Stimulated activated CD4-positive, alpha-beta T cell treated with anti-CD3 and anti-CD28 coated beads, Interleukin-2, amount 100 ng/mL, for 4 hours (primary cell): ENCODE measurements at places on chromosomes 1 and 21.

- DNase-seq, result no peak
These were observed 537 bp upstream of the KLHL17 start for GRCh38 chr1:959731-960362.

DNA sequence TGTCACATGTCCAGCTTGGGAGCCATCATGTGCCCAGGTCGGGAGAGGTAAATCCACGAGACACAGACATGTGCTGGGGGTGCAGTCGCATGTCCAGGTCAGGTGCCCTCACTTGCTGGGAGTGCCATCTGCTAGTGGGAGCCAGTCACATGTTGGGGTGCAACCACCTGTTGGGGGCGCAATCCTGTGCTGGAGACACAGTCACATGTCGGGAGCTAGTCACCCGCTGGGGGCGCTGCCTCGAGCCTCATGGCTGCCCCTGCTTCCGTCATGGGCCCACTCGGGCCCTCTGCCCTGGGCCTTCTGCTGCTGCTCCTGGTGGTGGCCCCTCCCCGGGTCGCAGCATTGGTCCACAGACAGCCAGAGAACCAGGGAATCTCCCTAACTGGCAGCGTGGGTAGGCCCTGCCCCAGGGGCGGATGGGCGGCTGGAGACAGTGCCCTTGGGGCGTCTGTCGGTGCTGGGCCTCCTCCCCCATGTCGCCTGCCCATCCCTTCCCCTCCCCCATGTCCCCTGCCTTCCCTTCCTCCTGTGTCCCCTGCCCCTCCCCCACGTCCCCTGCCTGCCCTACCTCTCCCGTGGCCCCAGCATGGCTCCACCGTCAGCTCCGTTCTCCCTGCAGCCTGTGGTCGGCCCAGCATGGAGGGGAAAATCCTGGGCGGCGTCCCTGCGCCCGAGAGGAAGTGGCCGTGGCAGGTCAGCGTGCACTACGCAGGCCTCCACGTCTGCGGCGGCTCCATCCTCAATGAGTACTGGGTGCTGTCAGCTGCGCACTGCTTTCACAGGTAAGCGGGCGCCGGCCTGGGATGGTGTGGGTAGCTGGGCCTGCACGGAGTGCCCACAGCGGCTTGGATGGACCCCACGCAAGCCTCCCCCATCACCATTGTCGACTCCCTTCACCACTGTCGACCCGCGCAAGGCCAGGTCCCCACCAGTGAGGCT lies at the start of gene PRSS38:
Gene PRSS38 (plus strand): TSS at position 208 of the 942 bp plus-strand sequence. CDS start 42 bp downstream, at position 250.
- DNase-seq, result no peak

DNA sequence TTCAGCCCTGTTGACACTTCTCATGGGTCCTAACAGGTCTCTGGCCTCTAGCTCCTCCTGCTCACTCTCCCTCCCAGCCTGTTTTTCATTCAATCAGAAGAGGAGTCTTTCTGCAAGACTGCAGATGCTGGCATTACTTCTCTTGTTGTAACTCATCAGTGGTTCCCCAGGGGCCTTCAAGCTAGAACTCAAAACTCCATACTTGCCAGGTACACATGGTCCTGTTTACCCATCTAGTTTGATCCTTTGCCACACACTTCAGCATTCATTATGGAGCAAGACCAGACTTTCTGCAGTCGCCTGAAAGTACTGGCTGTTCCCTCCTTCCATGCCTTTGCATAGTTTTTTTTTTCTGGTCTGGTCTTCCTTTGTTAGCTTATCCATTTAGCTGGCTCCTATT lies 47.9 kb downstream of the SERBP1 start:
- DNase-seq, result no peak

GRCh38 chr1:167173516-167174184 lies 47.0 kb upstream of the POU2F1 start:
- DNase-seq, result no peak

GRCh38 chr1:5368201-5368600 lies 624.0 kb downstream of the NPHP4 start:
- DNase-seq, result no peak

- no peak for DNase-seq
These were observed 1123.3 kb upstream of the B3GALT2 start for GRCh38 chr1:194309697-194310096.

- no peak for DNase-seq
These were observed 5.3 kb upstream of the CELSR2 start for GRCh38 chr1:109243860-109244552.

- no peak for DNase-seq
These were observed 8.3 kb downstream of the CHTOP start for GRCh38 chr1:153642161-153642560.

- DNase-seq, result no peak
These were observed 54.1 kb downstream of the C8A start for GRCh38 chr1:56908619-56909221.

GRCh38 chr1:157442065-157442464 lies 110.2 kb downstream of the FCRL5 start:
- DNase-seq, result no peak

GRCh38 chr1:14742181-14742980 lies 143.9 kb downstream of the KAZN start:
- DNase-seq, result no peak

- DNase-seq, result no peak
These were observed 44.0 kb downstream of the MAGI3 start for GRCh38 chr1:113434081-113434873.

- no peak for DNase-seq
These were observed 66.5 kb downstream of the EIF4G3 start for GRCh38 chr1:21110163-21110562.

GRCh38 chr1:116855191-116855619 lies 54.5 kb upstream of the PTGFRN start:
- no peak for DNase-seq

- no peak for DNase-seq
These were observed 12.6 kb upstream of the RSPO1 start for GRCh38 chr1:37647281-37647680.

GRCh38 chr21:42214921-42215320 lies 4.0 kb upstream of the ABCG1 start:
- DNase-seq, result no peak

DNA sequence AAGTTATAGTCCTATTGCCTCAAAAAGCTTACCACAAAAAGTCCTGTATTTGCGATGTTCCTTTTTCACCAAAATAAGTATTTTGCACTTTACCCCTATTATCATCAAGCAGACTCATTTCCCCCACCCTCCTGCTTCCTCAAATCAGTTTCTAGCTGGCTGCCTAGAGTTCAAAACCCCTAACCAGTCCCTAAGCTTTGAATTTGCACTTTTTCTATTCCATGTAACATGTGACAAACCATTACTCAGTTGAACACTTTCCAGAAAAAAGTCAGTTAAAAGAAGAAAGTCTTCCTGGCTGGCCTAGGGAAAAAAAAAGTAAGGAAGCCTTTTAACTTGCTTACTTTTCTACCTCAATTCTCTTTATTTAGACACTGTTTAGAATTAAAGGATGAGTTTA lies 8.2 kb downstream of the CEP170 start:
- DNase-seq, result no peak

DNA sequence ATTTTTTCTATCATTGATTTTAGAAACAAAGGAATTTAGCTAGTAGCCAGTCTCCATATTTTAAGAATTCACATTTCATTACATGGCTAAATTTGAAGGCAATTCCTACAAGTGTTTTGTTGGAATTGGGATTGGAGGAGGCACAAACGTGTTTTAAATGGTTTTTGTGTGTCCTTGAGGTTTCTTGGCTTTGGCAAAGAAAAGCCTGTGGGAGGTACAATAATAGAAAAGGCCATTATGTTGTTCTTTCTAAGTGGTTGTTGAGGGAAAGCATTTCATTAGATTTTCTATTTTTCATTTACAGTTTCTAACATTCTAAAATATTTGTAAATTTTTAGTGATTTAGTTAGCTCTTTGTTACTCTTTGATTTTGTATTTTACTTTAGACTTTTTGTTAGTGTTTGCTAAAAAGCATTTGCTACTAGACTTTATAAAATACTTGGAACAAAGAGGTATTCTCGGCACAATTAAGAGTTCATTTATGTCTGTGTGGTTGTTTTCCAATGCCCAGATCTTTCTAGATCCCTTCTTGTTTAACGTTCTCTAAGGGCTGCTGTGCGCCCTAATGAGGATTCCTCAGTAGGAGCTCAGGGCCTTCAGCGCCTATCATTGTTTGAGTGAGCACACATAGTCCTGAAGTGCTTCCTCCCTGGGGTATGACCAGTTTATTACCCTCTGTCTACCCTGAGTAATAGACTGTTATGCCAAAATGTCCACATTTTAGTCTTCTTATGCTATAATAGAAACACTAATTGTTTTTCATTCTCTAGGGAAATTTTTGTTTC lies 70.0 kb upstream of the KIAA1614 start:
- DNase-seq, result no peak

DNA sequence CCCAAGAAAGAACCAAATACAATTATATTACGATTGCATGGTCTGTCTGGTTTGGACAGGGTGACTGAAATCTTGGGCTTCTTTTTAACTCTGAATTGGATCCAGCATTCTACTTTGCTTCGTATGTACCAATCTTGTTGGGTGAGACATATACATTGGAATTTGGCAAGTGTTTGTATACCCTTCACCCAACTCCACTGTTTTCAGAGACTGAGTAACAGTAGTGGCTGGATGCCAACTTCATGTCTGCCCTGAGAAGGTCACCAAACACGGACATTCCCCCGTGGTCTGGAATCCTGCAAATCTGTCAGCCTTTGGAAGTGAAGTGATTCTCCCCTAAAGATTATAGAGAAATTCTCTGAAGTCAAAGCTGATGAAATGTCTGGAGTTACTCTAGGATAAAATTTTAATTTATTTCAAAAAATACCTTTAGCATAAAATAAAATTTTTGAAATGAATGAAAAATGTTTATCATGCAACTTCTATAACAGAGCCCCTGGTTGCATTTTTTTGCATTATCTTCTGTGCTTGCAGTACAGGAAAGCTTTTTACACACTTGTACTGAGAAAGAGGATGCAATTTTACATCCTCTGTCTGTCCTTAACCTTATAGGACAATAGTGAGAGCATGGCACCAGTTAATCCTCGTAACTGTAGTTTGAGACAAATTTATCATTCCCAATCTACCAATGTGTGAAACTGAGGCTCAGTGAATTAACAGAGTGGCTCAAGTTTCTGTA lies 201.8 kb downstream of the DISC1 start:
- DNase-seq, result no peak

DNA sequence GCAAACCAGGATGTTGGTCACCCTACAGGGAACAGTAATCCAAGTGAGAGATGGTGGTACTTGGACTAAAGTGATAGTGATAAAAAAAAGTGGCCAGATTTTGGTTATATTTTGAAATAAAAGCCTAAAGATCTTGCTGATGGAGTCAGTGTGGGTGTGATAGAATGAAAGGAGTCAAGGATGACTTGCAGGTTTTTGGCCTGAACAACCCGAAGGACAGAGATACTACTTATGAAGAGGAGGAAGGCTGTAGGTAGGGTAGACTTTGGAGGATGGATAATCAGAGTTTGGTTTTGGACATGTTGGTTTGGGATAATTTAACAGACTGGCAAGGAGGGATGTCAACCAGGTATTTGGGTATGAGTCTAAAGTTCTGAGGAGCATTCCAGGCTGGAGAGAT lies 1.5 kb upstream of the TEX38 start:
- no peak for DNase-seq

GRCh38 chr1:205777994-205778393 lies 2.7 kb upstream of the RAB29 start:
- no peak for DNase-seq

DNA sequence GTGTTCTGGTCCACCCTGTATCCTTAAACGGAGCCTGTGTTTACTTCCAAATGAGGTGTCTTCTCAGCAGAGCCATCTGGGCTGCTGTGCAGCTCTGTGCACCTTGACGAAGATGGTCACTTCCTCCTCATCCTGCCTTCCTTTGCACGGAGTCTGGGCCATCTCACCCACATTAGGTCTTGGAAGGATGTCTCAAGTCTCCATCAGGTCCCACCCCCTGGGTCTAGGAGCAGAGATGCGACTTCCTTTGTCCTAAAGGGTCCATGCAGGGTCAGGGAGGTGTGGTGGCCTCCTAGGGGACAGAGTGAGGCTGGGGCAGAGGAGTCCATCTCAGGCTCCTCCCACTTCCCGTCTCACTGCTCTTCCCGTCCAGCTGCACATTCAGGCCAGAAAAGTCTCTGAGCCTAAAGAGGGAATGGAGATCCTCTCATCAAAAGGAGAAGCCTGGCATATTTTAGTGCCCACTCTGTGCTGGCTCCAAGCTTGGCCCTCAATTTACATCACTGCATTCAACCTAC lies 209.2 kb downstream of the MATN1 start:
- DNase-seq, result no peak

GRCh38 chr1:40252601-40253000 lies 4.9 kb downstream of the TMCO2 start:
- no peak for DNase-seq

GRCh38 chr21:26238646-26239045 lies 68.1 kb upstream of the APP start:
- no peak for DNase-seq

DNA sequence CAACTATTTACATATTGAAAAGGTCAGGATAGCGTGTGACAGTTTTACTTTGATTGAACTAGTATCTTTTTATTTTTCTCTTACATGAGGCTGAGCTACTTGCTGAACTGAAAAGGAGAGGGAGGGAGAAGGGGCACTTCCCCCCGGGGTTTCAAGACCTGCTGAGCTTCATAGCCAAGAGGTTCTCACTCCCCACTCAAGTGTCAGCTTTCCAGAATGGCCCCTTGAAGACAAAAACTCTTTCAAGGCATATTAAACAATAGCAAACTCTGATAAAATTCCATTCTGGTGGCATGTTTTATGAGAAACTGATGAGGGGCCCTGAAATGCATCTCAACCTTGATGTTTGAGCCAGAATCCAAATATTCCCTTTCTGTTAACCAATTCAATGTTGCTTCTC lies 143.0 kb downstream of the KAZN start:
- no peak for DNase-seq

- DNase-seq, result no peak
These were observed 183.1 kb upstream of the KAZN start for GRCh38 chr1:14415396-14415795.

DNA sequence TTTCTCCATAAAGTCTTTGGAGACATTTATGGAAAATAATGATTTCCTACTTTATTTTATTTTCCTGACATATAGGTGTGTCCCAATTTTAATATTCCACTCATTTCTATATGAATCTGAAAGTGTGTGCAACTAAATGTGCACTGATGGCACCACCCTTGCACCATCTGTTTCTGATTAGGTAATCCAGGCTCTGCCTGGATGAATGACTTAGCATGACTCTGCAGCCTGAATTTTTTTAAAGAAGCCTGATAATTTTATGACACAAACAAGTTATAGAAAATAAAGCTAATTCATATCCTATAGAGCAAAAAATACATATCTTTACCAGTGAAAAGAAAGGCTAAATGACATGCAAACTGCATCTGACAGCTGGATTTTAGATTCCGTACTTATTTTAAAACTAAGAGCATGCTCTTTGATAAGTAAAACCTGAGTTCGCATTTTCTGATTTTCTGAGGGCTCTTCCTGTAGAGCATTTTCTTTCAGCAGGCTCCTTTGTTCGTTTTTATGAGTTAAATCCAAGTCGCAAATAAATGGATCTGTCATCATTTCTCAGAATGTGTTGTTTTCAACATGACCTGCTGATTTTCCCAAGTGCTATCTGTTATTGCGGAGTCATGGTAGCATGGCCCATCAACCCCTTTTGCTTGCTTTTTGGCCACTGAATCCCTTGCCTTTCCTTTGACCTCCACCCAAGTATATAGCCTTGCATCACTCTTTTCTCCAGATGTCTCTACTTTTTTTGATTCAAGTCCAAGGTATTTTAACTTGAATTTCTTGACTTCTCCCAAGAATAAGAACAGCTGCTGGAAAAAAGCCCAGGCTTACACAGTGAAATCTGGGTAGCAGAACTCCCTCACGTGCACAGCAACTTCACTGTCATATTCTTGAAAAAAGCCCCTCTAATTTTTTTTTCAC lies 52.8 kb upstream of the LYPLAL1 start:
- DNase-seq, result no peak
